ENCODE measurements at places on chromosomes 13 and 19.

GRCh38 chr13:98854448-98854847 lies 102.0 kb upstream of the SLC15A1 start:
- DNase-seq = no peak

- DNase-seq = no peak
Observed at GRCh38 chr13:25172303-25172630, 179 bp upstream of the AMER2 start.

DNA sequence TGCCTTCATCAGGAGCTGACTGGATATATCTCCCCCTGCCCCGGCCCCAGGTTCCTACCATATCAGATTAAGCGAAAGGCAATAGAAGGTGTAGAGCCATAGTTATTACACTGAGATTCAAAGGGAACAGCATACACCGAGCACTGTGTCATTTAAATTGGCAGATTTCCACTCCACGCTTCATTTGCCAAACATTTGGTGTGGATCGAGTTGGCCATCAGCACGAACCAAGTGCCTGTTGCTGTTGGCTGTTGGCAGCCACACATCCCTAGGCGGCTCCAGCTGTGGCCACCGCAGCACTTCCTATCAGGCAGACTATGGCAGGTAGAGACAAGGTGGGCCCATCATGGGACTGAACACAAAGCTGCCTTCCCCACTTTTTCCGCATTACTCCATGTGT lies 115.8 kb downstream of the CCNA1 start:
- DNase-seq = no peak

DNA sequence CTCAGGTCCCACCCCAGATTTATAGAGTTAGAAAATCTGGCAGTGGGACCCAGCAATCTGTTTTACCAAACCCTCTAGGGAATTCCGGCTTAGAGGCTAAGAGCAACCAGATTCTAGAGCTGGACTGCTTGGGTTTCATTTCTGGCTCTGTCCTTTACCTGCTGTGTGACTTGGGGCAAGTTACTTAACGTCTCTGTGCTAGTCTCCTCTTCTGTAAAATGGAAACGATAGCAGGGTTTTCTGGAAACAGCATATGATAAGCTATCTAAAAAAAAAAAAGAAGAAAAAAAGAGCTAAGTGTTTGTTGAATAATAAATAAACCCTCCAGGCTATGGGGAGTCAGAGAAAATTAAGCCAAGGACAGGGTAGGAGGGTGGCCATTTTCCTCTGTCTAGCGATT lies 11.6 kb upstream of the CACNG7 start:
- no peak for DNase-seq

- no peak for DNase-seq
Observed at GRCh38 chr19:2552859-2553258, 76.9 kb downstream of the GADD45B start.

GRCh38 chr13:107275312-107275711 lies 707.4 kb upstream of the ARGLU1 start:
- DNase-seq = no peak

DNA sequence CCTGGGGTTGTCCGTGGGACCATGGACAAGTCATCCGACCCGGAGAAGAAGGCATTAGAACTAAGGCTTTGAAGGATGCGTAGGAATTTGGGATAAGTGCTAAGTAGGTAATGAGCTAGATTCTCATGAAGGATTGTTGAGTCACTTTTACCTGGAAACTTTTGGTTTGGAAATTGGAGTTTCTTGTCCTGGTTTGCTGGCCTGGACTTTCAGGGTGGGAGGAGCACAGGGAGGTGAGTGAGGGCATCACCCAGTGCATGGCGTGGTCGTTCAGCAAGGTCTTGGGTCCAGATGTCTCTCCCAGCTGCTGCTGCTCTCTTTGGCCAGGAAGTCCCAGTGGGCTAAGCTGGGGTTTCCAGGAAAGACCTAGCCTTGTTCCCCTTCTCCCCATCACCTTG lies 7.6 kb downstream of the NFIC start:
- DNase-seq = no peak

DNA sequence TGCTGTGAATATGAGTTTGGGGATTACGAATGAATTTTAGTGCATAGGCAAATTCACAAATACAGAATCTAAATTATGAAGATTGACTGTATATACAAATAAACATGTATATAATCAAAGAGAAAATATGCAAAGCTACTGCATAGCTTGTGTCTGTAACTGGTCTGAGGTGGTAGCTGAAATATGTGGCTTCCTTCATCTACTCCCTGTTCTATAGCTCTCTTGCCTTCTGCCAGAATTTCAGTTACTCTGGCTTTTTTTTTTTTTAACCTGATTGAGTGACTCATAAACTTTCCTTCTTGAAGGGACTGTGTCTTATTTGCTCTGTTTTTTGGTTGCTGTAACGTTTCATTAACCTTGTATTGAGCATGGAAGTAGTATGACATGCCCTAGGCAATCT lies 26.6 kb downstream of the DNAJC3 start:
- no peak for DNase-seq

DNA sequence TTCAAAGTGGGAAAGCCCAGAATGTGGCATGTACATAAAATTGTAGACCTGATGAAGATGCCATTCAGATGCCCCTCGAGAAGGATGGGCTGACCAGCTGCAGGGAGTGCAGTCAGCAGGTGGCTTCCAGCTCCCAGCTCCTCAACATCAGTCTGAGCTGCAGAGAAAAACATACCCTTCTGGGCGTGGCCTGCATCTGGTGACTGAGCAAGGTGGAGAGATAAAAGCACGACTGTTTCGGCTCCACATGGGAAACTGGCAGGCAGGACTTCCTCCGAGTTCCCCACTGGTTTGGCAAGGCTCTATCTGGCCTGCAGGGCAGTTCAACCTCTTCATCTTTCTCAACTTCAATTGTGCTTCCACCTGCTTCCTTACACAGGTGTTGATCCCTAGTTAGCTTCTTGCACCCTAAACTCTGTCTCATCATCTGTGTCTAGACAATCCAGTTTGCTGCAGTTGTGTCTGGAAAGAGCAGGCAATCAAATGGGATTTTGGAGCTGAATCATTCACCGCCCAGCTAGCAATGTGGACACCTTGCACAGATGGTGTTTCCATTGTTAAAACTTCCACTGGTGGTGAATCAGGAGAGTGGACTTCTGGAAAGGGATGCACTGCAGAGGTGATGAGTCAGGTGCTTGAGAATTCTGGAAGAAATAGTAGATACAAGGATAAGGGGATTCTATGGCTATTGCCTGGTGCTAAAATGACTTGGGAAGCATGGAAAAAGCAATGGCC lies 56.8 kb downstream of the POLR1D start:
- DNase-seq = peak; percentile 13

GRCh38 chr13:46150134-46150693 lies 31.8 kb downstream of the LCP1 start:
- DNase-seq = no peak

GRCh38 chr19:2645826-2646225 lies 56.7 kb downstream of the GNG7 start:
- peak; percentile 22 for DNase-seq

DNA sequence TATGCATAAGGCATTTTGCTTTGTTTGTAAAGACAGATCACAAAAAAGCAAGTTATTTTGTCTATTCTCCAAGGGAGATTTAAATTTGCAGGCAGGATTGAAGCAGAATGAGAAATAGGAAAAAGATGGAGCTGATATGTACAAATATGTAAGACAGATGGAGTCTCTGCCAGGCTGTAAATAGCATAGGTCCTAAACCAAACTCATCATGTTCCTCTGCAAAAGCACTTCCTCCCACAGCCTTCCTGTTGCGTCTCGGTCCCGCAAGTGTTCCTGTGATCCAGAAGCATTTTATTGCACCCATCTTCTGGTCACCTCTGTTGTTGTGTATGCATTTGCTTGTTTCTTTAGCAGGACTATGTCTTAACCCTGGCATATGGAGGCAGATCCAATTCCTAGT lies 95.7 kb upstream of the CLDN10 start:
- DNase-seq = no peak

GRCh38 chr13:43959291-43959690 lies 79.6 kb downstream of the LACC1 start:
- no peak for DNase-seq

GRCh38 chr19:29384656-29385055 lies 141.1 kb upstream of the VSTM2B start:
- DNase-seq = no peak

DNA sequence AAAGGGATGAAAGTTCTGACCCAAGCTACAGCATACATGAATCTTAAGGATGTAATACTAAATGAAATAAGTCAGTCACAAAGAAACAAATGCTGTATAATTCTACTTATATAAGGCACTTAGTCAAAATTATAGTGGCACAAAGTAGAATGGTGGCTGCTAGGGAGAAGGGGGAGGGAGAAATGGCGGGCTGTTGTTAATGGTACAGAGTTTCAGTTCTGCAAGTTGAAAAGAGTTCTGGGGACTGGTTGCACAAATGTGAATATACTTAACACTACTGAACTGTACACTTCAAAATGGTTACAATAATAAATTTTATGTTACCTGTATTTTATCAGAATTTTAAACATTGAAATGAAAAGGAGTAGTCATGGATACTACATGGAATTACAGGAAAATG lies 48.9 kb upstream of the CLDN10 start:
- DNase-seq = no peak

DNA sequence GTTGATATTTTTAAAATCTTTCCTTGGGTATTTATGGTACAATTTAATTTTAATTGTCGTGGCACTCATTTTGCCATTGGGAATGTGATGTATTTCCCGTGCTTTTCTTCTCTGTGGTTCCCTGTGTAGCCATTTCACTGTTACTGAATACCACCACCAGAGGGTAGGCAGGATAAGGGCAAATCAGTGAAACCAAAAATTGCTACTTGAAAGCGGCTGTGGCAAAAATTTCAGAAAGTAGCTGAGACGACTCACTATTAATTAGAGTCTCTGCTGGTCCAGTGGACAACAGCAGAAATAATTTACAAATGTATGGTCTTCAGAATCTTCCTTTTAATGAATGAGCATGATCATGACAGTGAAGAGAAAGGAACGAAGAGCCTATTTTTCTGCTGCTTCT lies 34.4 kb upstream of the MIR17HG start:
- DNase-seq = no peak

- no peak for DNase-seq
Observed at GRCh38 chr13:97974773-97975172, 21.3 kb downstream of the IPO5 start.

DNA sequence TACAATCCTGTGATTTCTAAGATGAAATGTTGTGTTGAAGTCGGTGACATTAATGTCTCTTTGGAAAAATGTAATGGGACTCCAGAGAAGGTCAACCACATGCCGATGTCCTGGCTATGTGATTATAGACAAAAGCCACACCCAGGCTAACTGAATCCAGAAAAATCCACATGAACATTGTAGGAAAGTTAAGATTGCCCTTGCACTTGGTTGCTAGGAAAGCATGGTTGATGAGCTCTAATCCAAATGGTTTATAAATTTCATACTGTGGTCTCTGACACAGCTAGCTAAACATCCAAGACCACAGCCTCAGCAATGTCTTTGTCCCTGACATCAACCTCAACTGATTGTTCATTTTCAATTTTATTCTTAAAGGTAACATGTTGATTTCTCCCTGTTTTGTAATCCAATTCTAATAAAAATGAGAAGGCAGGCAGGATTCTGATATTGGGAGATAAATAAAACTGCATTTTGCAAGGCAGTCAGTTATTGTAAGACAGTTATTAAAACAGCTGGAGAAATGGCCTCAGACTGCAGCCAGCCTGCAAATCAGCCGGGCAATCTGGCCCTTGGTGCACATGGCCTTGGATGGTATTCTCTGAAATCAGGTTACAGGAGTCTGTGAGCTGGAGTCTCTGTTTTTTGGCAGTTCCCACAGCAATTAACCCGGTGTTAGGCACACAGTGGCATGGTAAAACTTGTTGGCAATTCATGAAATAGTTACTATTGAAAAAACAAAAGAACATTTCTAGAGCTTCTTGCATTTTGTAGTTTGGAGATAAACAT lies 93.9 kb downstream of the STARD13 start:
- DNase-seq = no peak

- DNase-seq = no peak
Observed at GRCh38 chr13:74048756-74049155, 85.4 kb downstream of the KLF12 start.

GRCh38 chr13:33058776-33059327 lies 42.6 kb downstream of the KL start:
- no peak for DNase-seq

DNA sequence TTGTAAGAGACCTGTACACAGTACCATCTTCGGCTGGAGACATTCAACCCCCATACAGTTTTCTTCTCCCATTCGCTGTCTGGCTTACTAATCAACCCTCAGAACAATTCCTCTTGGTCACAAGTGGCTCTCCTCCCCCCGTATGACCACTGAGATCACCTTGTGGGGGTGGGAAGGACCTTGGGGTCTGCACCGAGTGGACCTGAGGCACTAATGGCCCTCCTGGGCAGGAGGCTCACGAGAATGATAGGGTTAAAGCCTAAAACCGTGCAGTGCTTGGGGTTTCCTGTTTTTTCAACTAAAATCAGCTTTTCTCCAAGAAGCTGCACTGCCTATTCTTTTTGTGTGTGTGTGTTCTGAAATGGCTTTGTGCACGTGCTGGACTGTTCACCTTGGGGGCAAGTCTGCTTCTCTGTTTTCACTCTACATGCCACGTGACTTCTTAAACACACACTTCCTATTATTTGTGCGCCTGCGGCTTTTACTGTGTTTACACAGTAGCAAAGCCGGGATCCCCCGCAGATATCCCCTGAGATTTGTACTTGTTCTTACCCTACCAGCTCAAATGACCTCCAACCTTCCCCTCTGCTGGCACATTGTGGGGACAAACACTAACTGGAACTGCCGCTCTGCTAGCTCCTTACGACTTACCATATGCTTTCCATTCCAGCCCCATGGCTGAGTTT lies 12.3 kb downstream of the RBM26 start:
- no peak for DNase-seq

- DNase-seq = no peak
Observed at GRCh38 chr13:76991432-76991795, 467 bp upstream of the CLN5 start.

DNA sequence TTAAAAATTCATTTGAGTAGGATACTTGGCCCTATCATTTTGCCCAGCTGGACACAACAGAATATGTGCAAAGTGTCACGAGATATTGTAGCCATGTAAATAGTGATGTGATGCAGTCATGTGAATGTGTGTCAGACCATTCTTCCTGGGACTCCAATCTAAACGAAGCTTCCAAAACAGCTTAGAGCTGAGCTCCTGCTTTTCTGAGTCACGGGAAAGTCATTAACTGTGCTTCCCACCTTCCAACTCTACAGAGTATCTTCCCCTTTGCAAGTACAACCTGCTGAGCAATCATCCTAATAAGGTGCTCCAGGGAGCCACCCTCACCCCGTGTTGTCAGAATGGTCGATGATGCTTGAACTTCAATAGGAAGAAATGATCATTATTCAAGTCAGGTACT lies 294.7 kb downstream of the MYO16 start:
- no peak for DNase-seq

GRCh38 chr19:13840305-13841085 lies 36.4 kb upstream of the NANOS3 start:
- DNase-seq = no peak
